Left cardiac atrium (tissue), 4 donors: ENCODE measurements at places on chromosomes 7 and 10. TPM values are rescaled to one million over a fixed set of nuclear protein-coding genes. Genes with fewer than 3 reads are reported as not detected.

Gene C10orf90
- total RNA-seq, result 0.15 TPM

Gene NANOS1
- 3.3 TPM for total RNA-seq

Gene INSYN2A
- total RNA-seq, result not detected

Gene TSPAN13
- 20.1 TPM for total RNA-seq

Gene MYL10
- total RNA-seq, result not detected

Gene HMX2
- total RNA-seq, result not detected

Gene TMEM184A
- total RNA-seq, result 0.18 TPM

Gene SLC39A12
- not detected for total RNA-seq

Gene ATP6V0A4
- not detected for total RNA-seq

Gene TMEM248
- 53.6 TPM for total RNA-seq

Gene TRIM50
- 0.56 TPM for total RNA-seq

Gene SEMA3A
- 6.8 TPM for total RNA-seq

Gene HECW1
- not detected for total RNA-seq

Gene TMEM168
- 27.3 TPM for total RNA-seq

Gene MMD2
- total RNA-seq, result not detected
